ENCODE measurements at places on chromosomes 5 and 9.

DNA sequence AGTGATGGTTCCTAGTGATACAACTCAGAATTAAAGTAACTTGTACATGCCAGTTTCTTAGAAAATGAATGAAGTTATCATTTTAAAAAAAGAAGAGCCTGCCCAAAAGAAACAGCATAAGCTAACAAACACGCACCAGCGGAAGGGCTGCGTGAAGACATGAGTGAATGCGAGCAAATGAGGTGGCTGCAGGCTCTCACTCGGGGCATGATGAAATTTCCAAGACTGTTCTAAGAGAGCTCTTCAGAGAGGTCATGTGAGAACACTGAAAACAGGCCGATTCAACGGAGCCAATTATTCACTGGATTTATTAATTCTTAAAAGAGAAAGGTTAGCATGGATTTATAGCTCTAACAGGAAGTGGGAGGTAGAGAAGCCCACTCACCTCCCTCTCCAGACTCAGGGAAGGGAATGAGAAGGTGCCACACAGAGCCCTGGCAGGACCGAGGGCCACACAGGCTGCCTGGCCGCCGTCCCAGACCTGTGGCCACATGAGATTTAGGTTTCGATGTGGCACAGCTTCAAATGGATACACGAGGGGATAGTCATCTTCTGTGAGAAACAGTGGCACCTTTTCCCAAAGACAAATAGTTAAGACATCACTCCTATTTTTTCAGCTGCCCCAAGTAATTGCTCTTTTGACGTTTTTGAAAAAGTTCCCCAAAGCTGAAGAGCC is 55.5 kb downstream of the HABP4 start:
- DNase-seq: no peak

DNA sequence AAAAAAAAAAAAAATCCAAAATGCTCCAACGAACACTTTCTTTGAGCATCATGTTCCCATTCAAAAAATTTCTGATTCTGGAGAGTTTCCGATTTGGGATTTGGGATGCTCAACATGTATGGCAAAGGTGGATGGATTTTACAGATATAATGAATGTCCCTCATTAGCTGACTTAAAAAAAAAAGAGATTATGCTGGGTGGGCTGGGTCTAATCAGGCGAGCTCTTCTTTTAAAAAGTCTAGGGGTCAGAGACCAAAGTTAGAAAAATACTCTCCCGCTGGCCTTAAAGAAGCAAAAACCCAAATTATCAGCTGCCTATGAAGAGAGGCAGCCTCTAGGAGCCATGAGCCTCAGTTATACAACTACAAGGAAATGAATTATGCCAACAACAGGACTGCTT is 15.2 kb upstream of the CTNNAL1 start:
- DNase-seq: no peak

- DNase-seq: no peak
Observed at GRCh38 chr5:10756549-10756948, 4.5 kb downstream of the DAP start.

DNA sequence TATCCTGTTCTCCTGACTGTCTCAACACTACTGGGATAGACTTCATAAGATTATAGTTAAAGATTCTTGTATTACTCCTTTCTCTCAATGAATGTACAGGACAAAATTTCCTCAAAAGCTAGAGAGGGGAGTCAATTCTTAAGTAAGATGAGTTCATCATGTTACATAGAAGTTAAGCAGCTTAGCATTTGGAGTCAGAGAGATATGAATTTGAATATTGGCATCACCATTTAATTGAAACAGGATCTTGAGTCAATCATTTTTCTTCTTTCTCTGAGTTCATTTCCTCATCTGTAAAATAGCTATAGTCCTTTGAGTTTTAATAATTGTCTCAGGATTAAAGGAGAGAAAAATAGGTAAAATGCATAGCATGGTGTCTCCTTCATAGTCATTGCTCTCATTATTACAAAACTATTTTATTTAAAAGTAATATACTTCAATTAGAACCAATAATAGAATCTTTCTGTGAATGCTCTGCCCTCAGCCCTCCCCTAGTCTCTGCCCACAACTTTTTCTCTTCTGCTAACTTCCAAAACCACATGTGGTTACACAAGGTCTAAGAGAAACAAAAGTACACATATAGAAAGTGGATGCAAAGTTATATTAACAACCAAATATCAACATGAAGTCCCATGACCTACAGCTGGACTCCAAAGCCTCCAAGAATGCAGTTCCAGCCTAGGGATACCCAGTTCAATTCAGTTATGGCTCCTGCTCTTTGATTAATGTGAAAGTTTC is 265.6 kb downstream of the TLE1 start:
- DNase-seq: no peak

DNA sequence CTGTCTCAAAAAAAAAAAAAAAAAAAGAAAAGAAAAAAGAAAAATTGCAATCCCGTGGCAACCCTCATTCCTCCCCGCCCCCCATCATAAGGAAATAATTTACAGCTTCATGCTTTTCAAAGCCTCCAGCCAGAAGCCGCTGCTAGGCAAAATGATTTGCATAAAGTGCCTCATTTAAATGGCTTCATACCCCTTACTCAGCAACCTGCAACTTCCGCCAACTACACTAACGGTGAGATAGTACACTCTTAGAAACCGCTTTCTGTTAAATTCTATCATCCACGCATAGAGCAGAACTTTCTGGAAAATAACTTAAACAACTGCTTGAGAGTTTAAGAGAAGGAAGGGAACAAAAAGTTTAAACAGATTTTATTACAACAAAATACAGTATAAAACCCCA is 17.8 kb downstream of the SERINC5 start:
- DNase-seq: no peak

DNA sequence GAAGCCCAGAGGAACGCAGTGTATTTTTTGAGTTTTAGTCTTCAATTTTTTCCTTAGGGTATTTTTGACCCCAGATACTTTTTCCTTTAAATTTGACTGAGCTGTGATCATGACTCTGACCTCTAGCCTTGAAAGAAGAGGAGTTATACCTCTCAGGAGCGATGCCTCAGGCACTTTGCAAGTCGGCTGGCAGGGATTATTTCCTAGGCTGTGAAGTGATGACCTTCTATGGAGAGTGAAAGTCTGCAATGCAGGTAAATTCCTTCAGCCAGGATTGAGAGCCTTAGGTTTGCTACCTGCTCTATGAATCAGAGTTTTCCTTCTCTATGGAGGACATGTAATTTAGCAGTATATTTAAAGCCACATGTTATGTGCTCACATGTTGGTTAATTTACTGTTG is 10.8 kb upstream of the NUDT12 start:
- DNase-seq: no peak

GRCh38 chr9:9216934-9217333 is 1395.9 kb downstream of the PTPRD start:
- DNase-seq: no peak

- no peak for DNase-seq
Observed at GRCh38 chr5:122773619-122774018, 1.3 kb upstream of the SNX2 start.

- DNase-seq: no peak
Observed at GRCh38 chr9:18146329-18146728, 327.6 kb upstream of the ADAMTSL1 start.

GRCh38 chr5:181098762-181099601 is 32.0 kb downstream of the OR2V1 start:
- no peak for DNase-seq

DNA sequence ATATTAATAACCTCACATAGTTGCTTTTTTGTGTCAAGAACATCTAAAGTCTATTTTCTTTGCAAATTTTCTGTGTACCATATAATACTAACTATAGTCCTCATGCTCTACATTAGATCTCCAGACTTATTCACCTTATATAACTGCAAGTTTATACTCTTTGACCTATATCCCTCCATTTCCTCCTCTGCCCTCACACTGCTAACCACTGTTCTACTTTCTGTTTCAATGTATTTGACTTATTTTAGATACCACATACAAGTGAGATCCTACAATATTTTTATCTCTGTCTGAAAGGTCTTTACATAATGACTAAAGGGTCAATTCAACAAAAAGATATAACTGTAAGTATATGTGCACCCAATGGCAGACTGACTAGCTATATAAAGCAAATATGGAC is 789.7 kb upstream of the ZNF608 start:
- DNase-seq: no peak

DNA sequence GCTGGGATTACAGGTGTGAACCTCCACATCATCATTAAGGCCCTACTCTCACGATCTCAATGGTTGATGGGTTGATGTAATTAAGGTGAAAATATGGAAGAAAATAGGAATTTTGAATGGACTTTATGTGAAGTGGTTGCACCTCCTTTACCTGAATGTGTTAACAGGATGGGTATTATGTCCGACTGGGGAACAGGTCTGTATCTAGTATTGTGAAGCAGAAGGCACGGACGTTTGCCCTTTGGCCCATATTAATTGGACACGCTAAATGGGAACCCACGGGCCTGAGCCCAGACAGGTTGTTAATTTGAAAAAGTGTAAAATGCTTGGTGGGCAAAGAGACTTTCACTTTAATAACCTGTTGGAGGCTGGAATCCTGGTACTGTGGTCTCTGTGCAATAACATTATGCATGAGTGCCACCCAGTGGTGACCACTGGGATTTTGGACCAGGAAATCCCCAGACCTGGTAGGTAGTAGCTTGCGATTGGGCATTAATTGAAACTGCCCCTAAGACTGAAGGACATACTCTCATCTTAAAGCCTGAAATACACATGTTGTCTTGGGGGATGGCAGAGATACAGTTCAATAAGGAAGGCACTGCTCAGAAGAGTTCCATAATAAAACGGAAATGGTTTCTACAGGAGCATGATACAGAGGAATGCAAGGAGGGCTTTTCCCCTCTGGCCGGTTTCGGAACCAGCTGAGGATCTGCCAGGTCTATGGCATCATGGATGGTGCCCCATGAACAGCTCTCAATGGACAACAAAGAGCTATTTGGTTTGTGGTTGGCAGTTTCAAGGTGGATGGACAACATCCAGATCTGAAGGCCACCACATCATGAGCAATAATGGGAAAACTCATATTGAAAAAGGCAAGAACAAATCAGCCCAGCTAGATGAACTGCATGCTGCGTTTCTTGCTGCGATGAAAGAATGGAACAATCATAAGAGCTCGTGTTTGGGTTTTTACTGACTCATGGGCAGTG is 26.2 kb upstream of the BICD2 start:
- peak; percentile 68 for DNase-seq

- DNase-seq: no peak
Observed at GRCh38 chr5:174195517-174195916, 150.0 kb downstream of the NSG2 start.

DNA sequence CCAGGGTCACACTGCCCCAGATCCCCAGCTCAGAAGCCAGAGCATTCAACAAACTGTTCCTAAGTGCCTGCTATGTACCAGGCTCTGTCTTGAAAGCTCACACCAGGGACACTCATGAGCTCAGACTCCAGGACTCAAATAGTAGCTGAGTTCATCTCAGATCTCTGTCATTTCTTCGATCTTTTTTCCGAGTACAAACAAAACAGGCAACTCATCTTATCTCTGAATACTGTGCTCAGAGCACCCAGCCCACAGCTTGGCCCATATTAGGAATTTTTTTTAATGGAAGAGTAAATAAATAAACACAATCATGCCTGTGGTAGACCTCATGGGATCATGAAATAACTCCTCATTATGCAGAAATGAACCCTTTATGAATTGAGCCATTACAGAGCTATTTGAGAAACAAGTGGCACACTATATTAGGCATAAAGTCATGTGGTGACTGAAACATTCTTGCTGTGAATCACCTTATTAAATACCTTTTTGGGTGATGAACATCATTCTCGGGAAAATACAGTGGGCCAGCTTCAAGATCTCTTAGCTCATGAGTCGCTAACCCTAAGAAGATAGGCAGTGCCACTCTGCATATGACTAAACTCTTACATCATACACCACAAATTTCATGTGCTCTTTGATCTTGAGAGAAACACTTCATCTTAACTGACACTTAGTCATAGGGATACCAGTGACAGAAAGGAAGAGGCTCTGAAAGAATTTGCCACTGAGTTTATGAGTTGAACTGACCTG is 9.9 kb downstream of the SH3RF2 start:
- peak; percentile 92 for DNase-seq

DNA sequence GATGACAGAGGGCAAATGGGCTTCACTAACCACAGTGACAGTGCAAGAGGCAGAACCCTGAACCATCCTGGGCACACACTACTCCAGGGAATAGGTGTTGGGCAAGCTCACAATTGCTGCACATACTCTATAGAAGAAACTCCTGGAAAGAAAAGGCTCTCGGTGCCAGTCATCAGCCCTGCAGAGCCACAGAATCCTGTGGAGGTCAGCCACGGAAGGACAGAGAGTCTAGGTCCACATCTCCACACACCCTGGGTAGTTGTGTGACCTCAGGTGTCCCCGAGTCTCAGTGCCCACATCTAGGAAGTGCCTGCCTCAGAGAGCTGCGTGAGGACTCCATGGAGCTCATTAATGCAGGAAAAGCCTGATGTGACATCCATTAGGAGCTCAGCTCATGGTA is 16.0 kb upstream of the ANGPTL2 start:
- DNase-seq: no peak

- no peak for DNase-seq
Observed at GRCh38 chr5:81105261-81105877, 127.8 kb upstream of the CKMT2 start.

GRCh38 chr5:144464306-144464705 is 293.6 kb downstream of the KCTD16 start:
- DNase-seq: no peak

- DNase-seq: no peak
Observed at GRCh38 chr5:57468481-57469163, 14.0 kb downstream of the ACTBL2 start.

DNA sequence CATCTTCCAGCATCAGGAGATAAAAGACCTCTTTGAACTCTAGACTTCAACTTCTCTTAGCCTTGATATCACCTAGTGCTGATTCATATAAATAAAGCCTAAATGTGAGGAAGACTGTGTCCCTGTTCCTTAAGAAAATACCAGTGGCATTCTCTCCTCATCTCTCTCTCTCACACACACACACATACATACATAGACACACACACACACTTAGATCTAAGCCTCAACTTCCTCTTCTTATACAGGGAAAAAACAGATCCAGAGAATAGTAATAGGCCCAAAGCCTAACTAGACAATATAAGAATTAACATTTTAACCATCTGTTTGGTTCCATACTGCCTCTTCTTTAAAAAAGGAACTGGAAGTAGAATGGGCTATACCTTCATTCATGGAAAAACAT is 195.3 kb upstream of the NR4A3 start:
- no peak for DNase-seq

DNA sequence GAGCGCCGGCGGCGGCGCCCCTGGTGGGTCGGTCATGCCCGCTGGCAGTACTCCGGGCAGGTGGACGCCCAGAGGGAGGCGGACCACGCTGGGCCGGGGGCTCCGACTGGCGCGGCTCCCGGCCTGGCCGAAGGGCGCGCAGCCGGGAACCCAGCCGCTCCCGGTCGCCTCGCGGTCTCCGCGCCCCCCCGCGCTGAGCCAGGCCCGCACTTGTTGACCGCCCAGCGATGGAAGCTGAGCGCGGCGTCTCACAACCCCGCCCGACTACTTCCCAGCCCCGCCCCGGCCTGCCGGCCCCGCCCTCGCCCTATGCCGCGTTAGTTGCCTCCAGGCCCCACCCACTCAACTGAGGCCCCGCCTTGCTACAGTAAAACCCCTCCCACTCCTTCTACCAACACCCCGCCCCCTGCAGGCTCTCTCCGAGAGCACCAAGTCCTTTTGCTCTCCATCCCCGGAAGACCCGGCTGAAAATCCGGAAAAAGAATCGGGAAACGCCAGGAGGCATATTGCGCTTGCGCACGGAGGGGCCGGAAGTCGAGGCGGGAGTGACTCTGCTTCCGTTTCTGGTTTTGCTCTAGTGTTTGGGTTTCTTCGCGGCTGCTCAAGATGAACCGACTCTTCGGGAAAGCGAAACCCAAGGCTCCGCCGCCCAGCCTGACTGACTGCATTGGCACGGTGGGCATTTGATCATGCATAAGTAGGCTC is at the start of the genes BAG1 and CHMP5:
TSS of gene BAG1 (minus strand) at position 236 of the 705 bp plus-strand sequence.
TSS of gene CHMP5 (plus strand) at position 577 of the 705 bp plus-strand sequence. CDS start at position 607, 30 bp downstream.
- DNase-seq: peak; percentile 99

GRCh38 chr5:162474239-162474638 is 406.7 kb downstream of the GABRG2 start:
- no peak for DNase-seq
